Naive thymus-derived CD4-positive, alpha-beta T cell (primary cell): ENCODE measurements at places on chromosomes 1 and 21. TPM values are rescaled to one million over a fixed set of nuclear protein-coding genes. Genes with fewer than 3 reads are reported as not detected.

The ALX3 gene
- not detected for polyA plus RNA-seq

The CHIA gene
- polyA plus RNA-seq, result not detected

The C1QC gene
- polyA plus RNA-seq, result not detected

The TMOD4 gene
- polyA plus RNA-seq, result 0.73 TPM

The OR2T29 gene
- polyA plus RNA-seq, result not detected

The TNNI3K gene
- polyA plus RNA-seq, result not detected
